ENCODE measurements at places on chromosomes 16 and 17. TPM values are rescaled to one million over a fixed set of nuclear protein-coding genes. Genes with fewer than 3 reads are reported as not detected.
A peak's percentile ranks its signal among the peaks of the same experiment; 100 is the strongest.

DNA sequence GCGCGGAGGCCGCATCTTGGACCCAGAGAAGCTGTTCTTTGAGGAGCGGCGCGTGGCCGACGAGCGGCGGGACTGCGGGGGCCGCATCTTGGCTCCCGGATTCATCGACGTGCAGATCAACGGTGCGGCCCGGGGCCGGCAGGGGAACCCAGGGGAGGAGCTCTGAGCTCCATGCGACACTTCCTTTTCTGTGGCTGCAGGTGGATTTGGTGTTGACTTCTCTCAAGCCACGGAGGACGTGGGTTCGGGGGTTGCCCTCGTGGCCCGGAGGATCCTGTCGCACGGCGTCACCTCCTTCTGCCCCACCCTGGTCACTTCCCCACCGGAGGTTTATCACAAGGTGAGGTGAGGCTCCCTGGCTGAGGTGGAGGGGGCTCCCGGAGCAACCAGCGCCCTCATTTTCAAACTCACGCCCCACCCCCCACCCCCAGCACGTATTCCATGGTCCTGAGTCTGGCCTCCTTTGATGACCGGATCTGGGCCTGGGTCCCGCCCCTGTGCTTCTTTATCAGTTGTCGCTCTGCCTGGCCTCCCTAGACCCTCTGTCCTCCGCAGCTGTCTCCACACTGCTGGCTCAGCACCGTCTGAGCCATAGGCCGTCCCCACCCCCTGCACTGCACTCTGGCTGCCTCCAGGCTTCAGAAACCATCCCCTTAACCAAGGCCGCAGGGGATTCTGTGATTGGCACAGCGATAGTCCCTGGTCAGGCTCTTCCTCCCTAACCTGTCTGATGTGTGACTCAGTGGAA, 787 bp downstream of the AMDHD2 start:
- peak; percentile 70 for DNase-seq

DNA sequence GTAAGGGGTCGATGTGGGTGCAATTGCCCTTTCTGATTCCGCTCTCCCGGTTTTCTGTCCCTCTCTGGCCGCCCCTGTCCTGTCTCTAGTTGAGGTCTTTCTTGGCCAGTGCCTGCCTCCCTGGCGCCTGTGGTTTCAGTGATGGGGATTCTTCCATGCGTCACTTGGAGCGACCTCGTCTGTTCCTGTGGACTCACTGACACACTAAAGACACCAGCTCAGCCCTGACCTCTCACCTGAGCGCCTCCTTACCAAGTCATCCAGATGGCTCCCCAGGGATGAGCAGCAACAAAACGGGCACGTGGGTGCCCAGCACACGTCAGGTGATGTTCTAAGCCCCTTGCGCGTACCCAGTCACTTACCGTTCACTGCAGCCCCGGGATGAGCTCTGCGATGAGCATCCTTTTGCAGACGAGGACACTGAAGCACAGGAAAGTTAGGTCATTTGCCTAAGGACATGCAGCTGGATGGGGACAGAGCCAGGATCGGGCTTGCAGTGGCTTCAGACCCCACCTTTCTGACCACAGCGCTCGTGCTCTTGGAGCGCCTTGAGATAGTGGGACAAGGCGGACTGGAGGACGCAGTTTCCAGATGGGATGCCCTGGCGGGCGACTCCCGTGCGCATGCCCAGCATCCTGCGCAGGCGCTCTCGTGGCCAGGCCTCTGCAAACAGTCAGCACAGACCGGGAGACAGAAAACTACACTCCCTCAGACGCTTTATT, 11.5 kb upstream of the LGALS3BP start:
- peak; percentile 44 for DNase-seq

GRCh38 chr16:12617401-12617819, 186.3 kb downstream of the CPPED1 start:
- no peak for DNase-seq

DNA sequence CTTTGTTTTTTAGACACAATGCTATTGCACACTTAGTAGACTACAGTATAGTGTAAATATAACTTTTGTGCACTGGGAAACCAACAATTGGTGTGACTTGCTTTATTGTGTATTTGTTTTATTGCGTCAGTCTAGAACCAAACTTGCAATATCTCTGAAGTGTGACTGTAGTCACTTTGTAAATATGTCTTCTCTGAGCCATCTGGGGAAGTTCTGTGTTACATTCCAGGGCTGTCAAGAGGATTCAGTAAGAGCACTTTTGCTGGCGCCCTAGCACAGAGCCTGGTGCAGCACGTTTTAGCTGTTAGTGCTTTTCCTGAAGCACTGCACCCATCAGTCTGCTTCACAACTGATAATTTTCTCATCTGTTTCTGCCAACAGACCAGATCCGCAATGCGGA, 73.2 kb downstream of the NT5M start:
- DNase-seq = no peak

AOC2 gene
- 2.1 TPM for total RNA-seq

SRCIN1 gene
- 2.9 TPM for total RNA-seq

Measured in endodermal cell (in vitro differentiated cells).